Activated CD8-positive, alpha-beta memory T cell treated with anti-CD3 and anti-CD28 coated beads, Interleukin-2, amount 10 ng/mL, durations not matched to agents 7 days and 5 days (primary cell): ENCODE measurements at places on chromosomes 7 and 10. TPM values are rescaled to one million over a fixed set of nuclear protein-coding genes. Genes with fewer than 3 reads are reported as not detected.

DNA sequence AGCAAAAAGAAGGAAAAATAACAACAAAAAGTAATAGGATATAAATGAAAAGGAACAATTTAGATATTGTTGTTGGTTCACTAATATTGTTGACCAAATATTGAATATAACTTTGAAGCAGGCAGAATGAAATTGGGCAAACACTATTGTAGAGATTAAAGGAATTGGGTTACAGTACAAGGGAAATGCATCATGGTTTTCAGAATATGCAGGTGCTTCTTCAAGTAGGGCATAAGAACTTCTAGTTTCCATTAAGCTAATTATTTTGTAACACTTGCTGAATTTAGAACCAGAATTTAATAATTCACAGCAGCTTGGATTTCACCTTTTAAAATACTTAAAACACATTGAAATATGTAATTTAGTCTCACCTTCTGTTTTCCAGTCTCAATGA lies 36.5 kb downstream of the RPA3 start:
- no peaks in the 10 kb centered on the region for H3K27me3 ChIP-seq
- H3K36me3 ChIP-seq = peaks cover 10% of the 10 kb centered on the region
- no peak overlapping the region for H3K4me3 ChIP-seq

GRCh38 chr10:75100764-75101291 lies 10.6 kb upstream of the SAMD8 start:
- H3K4me1 ChIP-seq = peaks cover 2% of the 10 kb centered on the region
- H3K27ac ChIP-seq = no peak overlapping the region
- H3K4me3 ChIP-seq = no peak overlapping the region
- no peak for DNase-seq

GRCh38 chr10:6399231-6399741 lies 180.8 kb downstream of the PRKCQ start:
- H3K4me3 ChIP-seq = no peak overlapping the region
- H3K36me3 ChIP-seq = peaks cover 3% of the 10 kb centered on the region
- peaks cover 9% of the 10 kb centered on the region for H3K27me3 ChIP-seq

DNA sequence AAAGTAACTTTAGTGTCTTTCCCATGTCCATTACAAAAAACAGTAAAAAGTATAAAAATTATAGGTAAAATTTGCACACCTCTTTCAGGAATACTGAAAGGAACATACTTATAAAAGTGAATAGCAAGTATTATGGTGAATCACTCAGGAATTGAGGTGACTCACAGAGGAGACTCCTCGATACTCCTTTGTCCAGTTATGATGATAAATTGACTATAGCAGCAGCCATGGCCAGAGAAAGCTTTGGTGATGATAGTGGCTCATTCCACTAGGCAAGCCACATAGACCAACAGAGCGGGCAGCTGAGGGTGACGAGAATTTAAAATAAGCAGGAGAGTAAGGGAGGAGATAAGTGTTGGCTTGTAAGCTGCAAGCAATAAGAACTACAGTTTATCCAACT lies 1231.1 kb upstream of the CELF2 start:
- no peaks in the 10 kb centered on the region for H3K4me1 ChIP-seq
- no peak for DNase-seq
- no peaks in the 10 kb centered on the region for H3K27me3 ChIP-seq
- no peak overlapping the region for H3K27ac ChIP-seq

- no peaks in the 10 kb centered on the region for H3K36me3 ChIP-seq
- H3K4me3 ChIP-seq = no peak overlapping the region
- H3K4me1 ChIP-seq = no peaks in the 10 kb centered on the region
Observed at GRCh38 chr10:4622384-4622783, 203.6 kb upstream of the AKR1E2 start.

DNA sequence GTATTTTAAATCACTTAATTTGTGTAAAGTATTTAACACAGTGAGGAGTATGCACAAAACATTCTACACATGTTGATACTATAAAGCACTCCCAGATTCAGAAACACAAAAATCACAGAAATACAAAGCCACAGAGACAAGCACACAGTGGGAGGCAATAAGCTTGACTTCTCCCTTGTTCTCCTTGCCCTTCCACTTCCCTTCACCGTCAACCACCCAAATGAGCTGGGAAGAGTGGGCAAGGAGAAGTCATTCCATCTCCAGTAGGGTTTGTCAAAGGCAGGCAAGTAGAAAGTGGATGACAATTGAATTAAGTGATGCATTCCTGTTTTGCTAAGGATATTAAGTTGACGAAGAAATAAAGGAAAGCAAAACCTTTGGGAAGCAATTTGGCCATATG lies 4.2 kb upstream of the TMEM139 start:
- no peaks in the 10 kb centered on the region for H3K27me3 ChIP-seq
- H3K36me3 ChIP-seq = no peaks in the 10 kb centered on the region
- H3K27ac ChIP-seq = peak overlapping the region; percentile 81
- H3K4me3 ChIP-seq = peak overlapping the region; percentile 62

DNA sequence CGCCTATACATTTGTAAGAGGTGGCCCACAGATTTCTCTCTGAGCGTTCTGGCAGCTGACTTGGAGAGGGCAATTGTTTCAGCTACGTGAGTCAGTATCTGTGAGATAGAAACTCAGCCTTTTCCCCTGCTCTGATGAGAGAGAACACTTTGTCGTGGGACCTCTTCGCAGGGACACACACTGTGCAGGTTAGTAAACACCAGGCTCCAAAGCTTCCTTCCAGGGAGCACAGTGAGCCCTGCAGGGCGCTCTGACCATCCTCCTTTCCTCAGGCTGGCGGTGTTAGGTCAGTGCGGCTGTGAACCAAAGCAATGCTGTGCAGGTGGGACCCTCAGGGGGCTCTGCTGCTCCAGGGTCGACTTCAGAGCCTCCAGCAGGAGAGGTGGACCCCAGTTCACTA lies 152.2 kb upstream of the TCF7L2 start:
- H3K36me3 ChIP-seq = no peaks in the 10 kb centered on the region
- no peak overlapping the region for H3K27ac ChIP-seq
- no peaks in the 10 kb centered on the region for H3K27me3 ChIP-seq
- DNase-seq = no peak
- no peaks in the 10 kb centered on the region for H3K4me1 ChIP-seq
- no peak overlapping the region for H3K4me3 ChIP-seq

- H3K4me1 ChIP-seq = no peaks in the 10 kb centered on the region
- no peak overlapping the region for H3K27ac ChIP-seq
- no peaks in the 10 kb centered on the region for H3K36me3 ChIP-seq
- H3K4me3 ChIP-seq = no peak overlapping the region
Observed at GRCh38 chr10:123860209-123860608, 31.4 kb downstream of the CPXM2 start.

- no peak overlapping the region for H3K27ac ChIP-seq
- H3K4me1 ChIP-seq = no peaks in the 10 kb centered on the region
- H3K36me3 ChIP-seq = no peaks in the 10 kb centered on the region
- H3K4me3 ChIP-seq = no peak overlapping the region
Observed at GRCh38 chr7:138015096-138015495, 13.2 kb upstream of the CREB3L2 start.

GRCh38 chr10:79045566-79046175 lies 23.1 kb upstream of the ZMIZ1 start:
- peaks cover 26% of the 10 kb centered on the region for H3K4me1 ChIP-seq
- no peak for DNase-seq
- no peak overlapping the region for H3K27ac ChIP-seq
- H3K4me3 ChIP-seq = no peak overlapping the region
- no peaks in the 10 kb centered on the region for H3K36me3 ChIP-seq

DNA sequence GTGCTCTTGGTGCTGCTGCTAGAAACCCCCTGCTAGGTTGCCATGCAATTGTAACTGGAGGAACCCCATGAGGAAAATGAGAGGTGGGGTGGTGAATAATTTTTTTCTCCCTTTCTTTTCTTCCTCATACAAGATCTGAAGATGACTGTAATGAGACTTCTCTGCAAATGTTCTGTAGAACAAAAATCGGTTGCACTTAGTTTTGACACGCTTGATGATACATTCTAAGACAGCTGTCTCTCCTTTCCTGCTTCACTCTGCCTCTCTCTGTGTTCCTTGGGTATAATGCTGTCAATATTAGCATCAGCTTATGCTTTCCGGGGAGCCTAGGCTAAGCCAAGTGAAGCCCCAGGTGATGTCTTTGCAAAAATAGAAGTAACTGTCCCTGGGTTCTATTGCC lies 721.5 kb downstream of the POM121L12 start:
- no peaks in the 10 kb centered on the region for H3K36me3 ChIP-seq
- no peak overlapping the region for H3K4me3 ChIP-seq
- H3K4me1 ChIP-seq = no peaks in the 10 kb centered on the region
- H3K27me3 ChIP-seq = no peaks in the 10 kb centered on the region
- no peak overlapping the region for H3K27ac ChIP-seq

DNA sequence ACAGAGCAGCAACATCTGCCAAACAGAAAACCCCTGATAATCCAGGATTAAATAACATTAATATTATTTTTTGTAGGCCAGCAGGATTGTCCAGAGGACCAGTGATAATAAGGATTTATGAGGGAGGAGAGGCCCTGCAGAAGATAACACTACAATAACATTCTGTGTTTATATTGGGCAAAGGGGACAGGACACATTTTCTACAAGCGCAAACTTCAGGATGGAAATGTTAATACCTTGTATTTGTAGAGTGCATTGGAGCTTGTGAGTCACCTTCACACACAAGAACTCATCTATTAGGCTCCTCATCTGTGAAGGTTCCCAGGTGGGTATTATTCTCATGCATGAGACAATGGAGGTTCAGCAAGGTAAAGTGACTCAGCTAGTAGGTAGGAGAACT lies 51.0 kb downstream of the BAMBI start:
- H3K36me3 ChIP-seq = no peaks in the 10 kb centered on the region
- peaks cover 9% of the 10 kb centered on the region for H3K27me3 ChIP-seq
- no peak overlapping the region for H3K27ac ChIP-seq
- no peak overlapping the region for H3K4me3 ChIP-seq
- peaks cover 5% of the 10 kb centered on the region for H3K4me1 ChIP-seq

Gene CFAP69
- 0.42 TPM for total RNA-seq

Gene RNLS
- 3.7 TPM for total RNA-seq

Gene NCF1
- 0.35 TPM for total RNA-seq

Gene FAM25A
- total RNA-seq = not detected

Gene C1QL3
- total RNA-seq = not detected

Gene ENKUR
- total RNA-seq = not detected

Gene PON1
- not detected for total RNA-seq

Gene SRGN
- total RNA-seq = 616 TPM

Gene RTKN2
- total RNA-seq = 3.8 TPM

Gene EPO
- total RNA-seq = not detected

Gene LDB3
- 0.05 TPM for total RNA-seq
